GM23248 (cell line): ENCODE measurements at places on chromosomes 6 and 20.

- DNase-seq: no peak
These were observed 19.7 kb upstream of the DEFB115 start for GRCh38 chr20:31237763-31238162.

DNA sequence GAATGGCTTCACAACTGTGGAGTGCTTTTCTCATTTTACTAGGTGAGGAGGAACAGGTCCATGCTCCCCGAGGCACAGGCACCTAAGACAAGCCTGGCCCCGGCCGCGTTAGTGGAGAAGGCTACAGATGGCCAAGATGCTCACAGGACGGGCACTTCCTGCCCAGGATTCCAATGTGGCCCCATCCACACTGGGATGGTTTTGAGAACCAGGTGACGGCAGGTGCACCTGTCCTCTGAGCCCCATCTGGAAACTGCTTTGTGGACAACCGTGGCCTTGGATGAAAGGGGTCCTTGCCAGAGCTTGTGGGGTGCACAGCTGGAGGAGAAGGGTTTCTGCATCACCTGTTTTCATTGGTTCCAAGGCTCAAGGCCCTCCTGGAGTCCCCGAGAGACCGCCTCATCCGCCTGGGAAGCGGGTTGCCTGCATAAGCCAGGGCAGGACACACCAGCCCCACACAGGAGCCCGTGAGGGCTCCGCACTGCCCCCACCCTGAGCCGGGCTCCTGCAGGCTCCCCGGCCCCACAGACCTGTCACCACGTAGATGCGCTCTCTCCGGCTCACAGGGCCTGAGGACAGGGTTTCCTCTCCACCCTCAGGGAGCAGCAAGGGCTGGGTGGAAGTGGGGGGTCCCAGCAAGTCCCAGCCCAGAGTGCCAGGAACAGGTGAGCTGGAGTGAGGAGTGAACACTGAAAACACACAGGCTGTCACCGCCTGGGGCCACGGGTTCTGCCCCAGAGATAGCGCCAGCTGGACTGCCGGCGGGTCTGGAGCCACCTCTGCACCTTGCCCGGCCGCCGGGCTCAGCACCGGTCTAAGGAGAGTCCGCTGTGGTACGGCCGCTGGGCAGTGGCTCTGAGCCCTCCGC is 18.3 kb downstream of the NTSR1 start:
- DNase-seq: no peak

- no peak for DNase-seq
These were observed 292.1 kb downstream of the CDC5L start for GRCh38 chr6:44679438-44680201.

- no peak for DNase-seq
These were observed 57.7 kb downstream of the CSE1L start for GRCh38 chr20:49103647-49104364.

- DNase-seq: no peak
These were observed 99.0 kb upstream of the FOXQ1 start for GRCh38 chr6:1212919-1213318.

DNA sequence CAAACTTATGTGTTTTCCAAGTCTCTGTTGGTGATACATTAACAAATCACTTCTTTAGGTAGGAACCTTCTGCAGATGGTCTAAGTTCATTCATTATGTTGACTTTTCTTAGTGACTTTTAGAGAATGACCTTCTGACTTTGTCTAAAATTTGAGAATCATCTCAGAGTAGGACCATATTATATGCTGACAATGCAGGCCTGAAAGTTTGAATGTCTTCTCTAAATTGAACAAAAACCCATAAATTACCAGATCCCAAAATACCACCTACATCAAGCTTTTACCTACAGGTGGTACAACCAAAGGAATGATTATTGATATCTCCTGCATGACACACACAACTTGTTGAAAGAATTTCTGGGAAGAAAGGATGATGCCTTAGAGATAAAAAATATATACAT is 191.5 kb downstream of the SOD2 start:
- DNase-seq: no peak

GRCh38 chr6:7959453-7959852 is 48.9 kb upstream of the TXNDC5 start:
- no peak for DNase-seq

DNA sequence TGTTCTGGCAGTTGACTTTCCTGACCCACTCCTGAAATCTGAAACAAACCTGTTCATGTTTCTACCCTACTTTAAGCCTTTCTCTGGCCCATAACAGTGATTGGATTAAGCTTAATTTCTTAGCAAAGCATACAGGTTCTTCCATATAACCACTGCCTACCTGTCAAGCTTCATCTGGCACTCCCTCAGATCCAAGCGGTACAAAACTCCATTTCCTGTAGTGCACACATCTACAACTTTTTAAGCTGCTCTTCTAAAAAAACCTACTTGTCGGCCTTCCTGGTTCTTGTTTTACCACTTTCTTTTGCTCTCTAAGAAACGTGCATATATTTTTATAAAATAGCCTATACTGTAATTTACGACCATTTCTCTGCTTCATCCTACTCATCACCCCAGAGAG is 916 bp upstream of the PPP1R11 start:
- no peak for DNase-seq

GRCh38 chr20:20897922-20898321 is 185.5 kb upstream of the RALGAPA2 start:
- DNase-seq: no peak

DNA sequence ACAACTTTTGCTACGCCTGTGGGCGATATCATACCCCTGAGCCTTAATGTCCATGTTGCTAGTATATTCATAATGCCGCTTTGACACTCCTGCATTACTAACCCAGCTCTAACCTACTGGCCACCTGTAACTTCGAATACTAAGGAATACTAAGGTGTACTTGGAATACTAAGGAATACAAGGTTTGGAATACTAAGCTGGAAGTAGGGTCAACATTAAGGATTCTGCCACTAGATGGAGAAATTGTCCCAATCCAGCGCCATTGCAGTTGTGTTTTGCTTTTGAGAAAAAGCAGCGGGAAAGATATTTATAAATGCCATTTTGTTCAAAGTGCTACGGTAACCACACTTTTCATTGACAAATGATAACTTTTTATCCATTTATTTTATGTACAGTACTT is 10.7 kb downstream of the TBXT start:
- peak; percentile 26 for DNase-seq

- no peak for DNase-seq
These were observed 289.4 kb upstream of the SASH1 start for GRCh38 chr6:148053209-148053608.

- DNase-seq: no peak
These were observed 78.4 kb downstream of the FYN start for GRCh38 chr6:111794727-111795452.

DNA sequence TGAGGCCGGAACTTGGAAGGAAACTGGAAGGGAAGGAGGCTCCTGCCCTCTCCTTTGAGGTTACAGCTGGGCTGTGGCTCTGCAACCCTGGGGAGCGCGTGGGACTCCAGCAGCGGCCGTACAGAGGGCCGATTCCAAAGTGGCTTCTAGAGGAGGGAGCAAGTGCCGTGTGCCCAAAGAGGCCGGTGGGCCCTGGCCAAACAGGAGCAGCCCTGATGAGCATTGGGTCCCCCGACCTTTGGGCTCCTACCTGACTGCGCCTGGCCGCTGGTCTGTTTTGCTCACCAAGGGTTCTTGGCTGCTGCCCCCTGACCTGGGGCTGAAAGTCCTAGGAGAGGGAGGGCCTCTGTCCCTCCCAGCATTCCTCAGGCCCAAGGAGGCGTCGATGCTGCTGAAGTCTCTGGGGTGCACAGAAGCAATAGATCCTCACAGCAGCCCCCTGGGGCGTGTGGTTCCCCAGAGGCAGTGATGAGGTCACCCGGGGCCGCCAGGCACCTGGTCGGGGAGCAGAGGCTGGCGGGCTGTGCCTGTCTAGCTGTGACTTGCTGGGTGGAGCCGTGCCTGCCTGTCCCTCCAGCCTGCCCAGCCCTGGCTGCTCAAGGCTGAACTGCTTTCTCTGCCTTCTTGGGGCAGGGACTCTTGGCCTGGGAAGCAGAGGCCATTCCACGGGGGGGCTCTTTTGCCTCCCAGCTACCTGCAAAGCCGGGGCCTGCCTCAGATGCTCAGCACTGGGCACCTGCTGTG is 9.8 kb downstream of the RBM38 start:
- DNase-seq: no peak

DNA sequence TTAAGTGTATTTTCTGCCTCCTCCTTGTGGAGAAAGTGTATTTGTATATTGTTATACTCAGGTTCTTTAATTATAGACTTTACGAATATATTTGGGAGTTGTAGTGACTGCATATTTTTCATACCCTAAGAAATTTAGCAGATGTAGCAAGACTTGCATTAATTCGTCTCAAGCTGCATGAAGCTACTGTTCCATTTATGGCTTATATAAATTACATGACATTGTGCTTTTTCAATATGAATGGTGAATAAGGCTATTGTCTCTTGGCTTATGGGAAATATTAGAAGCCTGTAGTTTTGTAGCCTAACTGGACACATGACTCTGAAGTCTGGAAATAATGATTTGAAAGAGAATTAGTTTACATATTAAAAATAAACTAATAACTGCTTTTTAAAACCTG is 2.4 kb downstream of the ADGRG6 start:
- DNase-seq: no peak

DNA sequence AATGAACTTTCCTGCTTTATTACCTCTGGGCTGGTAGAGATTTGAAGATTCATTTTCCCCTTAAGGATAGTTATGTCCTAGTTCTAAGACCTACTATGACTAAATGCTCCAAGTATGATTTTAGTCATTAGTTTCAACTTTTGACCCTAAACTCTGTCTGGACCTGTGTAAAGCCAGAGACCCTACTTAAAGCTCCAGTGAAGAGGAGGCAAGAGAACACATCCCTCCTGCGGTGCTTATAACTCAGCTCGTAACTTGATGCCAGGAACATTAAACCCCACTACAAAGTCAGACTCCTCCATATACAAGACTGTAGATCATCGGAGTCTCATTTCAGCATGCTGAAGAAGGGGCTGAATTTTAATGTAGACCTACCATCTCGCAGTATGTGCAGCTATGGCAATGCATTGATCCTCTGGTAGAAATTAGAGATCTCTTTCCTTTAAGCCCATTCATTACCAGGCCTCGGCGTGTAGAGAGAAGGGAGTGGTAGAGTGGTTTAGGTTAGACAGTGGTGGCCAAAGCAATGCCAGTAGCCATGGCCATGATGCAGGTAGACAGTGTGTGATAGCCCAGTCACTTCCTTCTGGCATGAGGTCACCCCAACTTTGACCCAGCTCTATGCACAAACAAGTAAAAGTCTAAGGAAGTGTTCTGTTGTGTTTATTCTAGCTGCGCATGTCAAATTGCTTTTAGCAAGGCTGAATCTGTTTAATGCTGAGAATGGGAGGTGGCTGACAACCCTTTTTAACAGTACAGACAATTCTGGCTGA is 34.8 kb upstream of the MYB start:
- peak; percentile 11 for DNase-seq

GRCh38 chr20:48486065-48486464 is 341.7 kb downstream of the PREX1 start:
- no peak for DNase-seq

- no peak for DNase-seq
These were observed 78.8 kb upstream of the HMGN3 start for GRCh38 chr6:79313254-79313653.

- DNase-seq: no peak
These were observed 10.8 kb downstream of the KLHL31 start for GRCh38 chr6:53654745-53655240.

GRCh38 chr6:16136091-16136490 is 7.2 kb downstream of the MYLIP start:
- DNase-seq: no peak

- no peak for DNase-seq
These were observed 7.9 kb upstream of the MYT1 start for GRCh38 chr20:64156136-64156885.

DNA sequence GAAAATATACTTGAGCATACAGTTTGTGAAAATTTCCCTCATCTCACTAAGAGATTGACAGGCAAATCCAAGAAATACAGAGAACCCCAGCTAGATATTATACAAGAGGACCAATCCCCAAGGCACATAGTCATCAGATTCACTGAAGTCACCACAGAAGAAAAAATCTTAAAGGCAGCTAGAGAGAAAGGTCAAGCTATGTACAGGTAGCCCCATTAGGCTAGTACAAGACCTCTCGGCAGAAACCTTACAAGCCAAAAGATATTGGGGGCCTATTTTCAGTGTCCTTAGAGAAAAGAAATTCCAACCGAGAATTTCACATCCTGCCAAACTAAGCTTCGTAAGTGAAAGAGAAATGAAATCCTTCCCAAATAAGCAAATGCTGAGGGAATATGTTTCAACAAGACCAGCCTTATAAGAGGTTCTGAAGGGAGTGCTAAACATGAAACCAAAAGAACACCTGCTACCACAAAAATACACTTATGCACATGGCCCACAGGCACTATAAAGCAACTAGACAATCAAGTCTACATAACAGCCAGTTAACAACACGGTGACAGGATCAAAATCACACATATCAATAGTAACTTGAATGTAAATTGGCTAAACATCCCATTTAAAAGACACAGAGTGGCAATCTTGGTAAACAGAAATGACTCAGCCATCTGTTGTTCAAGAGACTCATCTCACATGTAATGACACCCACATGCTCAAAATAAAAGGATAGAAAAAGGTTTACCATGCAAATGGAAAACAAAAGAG is 96.3 kb downstream of the FHL5 start:
- no peak for DNase-seq

- DNase-seq: peak; percentile 39
These were observed 231.3 kb downstream of the TFAP2C start for GRCh38 chr20:56860413-56860812.

DNA sequence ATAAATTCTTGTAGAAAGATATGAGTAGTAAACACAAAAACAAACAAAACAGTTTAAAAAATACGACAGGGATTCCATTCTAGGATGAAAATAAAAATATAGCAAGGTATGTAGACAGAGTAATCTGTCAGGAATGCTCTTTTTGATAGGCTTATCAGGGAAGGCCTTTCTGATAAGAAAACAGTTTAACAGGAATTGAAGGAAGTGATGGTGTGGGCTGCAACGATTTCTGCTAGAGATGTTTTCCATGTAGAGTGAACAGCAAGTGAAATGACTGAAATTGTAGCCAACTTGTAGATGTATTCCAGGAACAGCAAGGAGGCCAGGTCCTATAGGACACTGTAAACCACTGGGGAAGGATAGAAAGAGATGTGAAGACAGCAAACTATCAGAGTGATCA is 689.7 kb upstream of the GJE1 start:
- no peak for DNase-seq
